Nephron progenitor cell (in vitro differentiated cells): ENCODE measurements at places on chromosomes 7 and 10.

GRCh38 chr7:114658216-114658615 is 243.6 kb downstream of the FOXP2 start:
- DNase-seq, result no peak

GRCh38 chr7:32200646-32201045 is 130.4 kb upstream of the PDE1C start:
- no peak for DNase-seq

DNA sequence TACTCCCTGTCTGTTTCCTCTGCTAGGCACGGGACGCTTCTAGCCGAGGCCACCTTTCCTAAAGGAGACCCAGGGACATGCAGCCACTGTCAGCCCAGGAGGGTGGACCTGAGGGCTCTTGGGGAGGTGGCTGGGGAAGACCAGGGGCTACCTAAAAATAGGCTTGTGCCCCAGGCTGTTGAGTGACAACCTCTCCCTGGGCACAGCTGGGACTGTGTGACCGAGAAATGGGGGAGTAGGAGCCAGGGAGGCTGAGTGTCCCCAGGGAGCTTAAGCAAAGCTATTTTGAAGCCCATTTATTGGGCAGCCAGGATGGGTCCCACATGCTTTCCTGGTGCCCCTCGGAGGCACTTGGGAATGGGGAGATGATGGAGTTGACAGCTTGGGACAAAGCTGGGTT is 63.8 kb downstream of the CALML3 start:
- DNase-seq, result no peak

- no peak for DNase-seq
Observed at GRCh38 chr7:64102656-64103400, 57.6 kb downstream of the ZNF727 start.

DNA sequence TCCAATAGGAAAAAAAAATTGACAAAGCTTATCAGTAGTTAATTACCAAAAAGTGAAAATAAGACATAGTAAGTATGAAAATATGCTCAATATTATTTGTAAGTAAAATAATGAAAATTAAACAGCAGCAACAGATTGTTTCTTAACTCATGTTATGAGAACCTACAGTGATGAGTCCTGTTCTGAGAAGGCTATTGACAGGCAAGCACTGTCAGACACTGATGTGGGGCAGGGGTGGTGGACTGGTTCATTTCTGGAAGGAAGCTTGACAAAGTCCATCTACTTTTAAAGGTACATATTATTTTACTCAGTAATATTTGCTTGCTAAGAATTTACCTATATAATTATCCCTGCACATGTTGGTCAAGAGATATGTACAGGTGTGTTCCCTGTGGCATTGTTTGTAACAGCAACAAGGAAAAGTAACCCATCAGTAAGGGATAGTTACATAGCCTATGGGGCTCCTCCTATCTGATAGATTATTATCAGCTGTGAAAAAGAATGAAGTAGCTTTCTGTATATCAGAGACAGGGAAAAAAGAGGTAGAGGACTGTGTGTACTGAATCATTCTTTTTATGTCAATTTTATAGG is 161.6 kb downstream of the RTKN2 start:
- DNase-seq, result no peak

DNA sequence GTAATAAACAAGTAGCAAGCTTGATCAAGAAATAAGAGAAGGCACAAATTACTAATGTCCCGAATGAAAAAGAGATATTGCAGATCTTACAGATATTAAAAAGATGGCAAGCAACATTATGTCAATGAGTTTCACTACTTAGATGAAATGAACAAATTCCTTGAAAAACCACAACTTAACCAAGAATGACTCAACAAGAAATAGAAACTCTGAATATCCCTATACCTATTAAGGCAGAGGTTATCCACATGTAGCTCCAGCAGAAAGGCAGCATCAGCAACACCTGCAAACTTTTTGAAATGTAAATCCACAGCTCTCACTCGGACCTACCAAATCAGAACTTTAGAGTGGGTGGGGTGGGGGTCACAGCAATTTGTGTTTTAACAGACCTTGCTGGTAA is 33.6 kb downstream of the PDE1C start:
- DNase-seq, result no peak

GRCh38 chr7:156578978-156579430 is 61.6 kb upstream of the RNF32 start:
- DNase-seq, result no peak

DNA sequence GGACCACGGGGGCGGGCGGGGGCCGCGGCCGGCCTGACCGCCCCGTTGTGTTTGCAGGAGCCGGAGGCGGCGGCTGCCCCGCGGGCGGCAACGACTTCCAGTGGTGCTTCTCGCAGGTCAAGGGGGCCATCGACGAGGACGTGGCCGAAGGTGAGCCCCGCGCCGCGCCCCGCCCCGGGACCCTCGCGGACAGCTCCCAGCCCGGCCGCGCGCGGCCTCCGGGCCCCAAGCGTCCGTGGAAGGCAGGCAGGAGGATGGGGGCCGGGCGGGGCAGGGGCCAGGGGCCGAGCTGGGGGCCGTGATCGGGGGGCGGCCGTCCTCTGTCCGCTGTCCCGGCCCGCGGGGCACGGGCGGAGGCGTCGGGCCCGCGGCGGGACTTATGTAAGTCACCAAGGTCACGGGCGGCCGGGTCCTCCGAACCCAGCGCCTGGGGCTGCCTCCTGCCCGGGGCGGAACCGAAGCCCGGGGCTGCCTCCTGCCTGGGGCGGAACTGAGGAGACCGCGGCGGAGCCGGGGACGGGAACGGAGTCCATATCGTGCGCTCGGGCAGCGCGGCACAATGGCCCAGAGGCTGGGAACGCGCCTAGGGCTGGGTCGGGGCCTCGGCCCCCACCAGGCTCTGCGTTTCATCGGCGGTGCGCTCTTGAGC is 497 bp downstream of the PPP2R2D start:
- DNase-seq, result peak; percentile 57

GRCh38 chr7:30921540-30922401 is 10.1 kb downstream of the AQP1 start:
- peak; percentile 0 for DNase-seq

GRCh38 chr10:75065076-75065475 is 46.4 kb upstream of the SAMD8 start:
- DNase-seq, result no peak

GRCh38 chr7:12066521-12066920 is 144.6 kb upstream of the TMEM106B start:
- no peak for DNase-seq

GRCh38 chr10:78071140-78071856 is 37.6 kb downstream of the RPS24 start:
- DNase-seq, result no peak
